ENCODE measurements at places on chromosomes 4 and X. TPM values are rescaled to one million over a fixed set of nuclear protein-coding genes. Genes with fewer than 3 reads are reported as not detected.

ZFP42 gene
- total RNA-seq, result not detected

TRIML2 gene
- not detected for total RNA-seq

MID1 gene
- total RNA-seq, result under 0.01 TPM

USP17L22 gene
- not detected for total RNA-seq

SGCB gene
- 1.4 TPM for total RNA-seq

GPR143 gene
- total RNA-seq, result not detected

NUDT6 gene
- 1.3 TPM for total RNA-seq

SASH3 gene
- total RNA-seq, result 132 TPM

DMD gene
- 2.4 TPM for total RNA-seq

OPHN1 gene
- 2.0 TPM for total RNA-seq

KLF8 gene
- total RNA-seq, result 3.0 TPM

PTCHD1 gene
- under 0.01 TPM for total RNA-seq

FAM156A gene
- total RNA-seq, result 7.8 TPM

TEC gene
- total RNA-seq, result 7.2 TPM

PABPC1L2A gene
- total RNA-seq, result not detected

F9 gene
- not detected for total RNA-seq

CT45A1 gene
- total RNA-seq, result not detected

SRPK3 gene
- total RNA-seq, result under 0.01 TPM

ARMCX1 gene
- 1.9 TPM for total RNA-seq

ATRX gene
- 46.6 TPM for total RNA-seq

MAGEB1 gene
- not detected for total RNA-seq

TLR2 gene
- 155 TPM for total RNA-seq

LEF1 gene
- total RNA-seq, result 327 TPM

SFRP2 gene
- not detected for total RNA-seq

GEMIN8 gene
- total RNA-seq, result 6.1 TPM

ADGRG2 gene
- under 0.01 TPM for total RNA-seq

PPEF2 gene
- 0.63 TPM for total RNA-seq

FABP2 gene
- not detected for total RNA-seq

RPS6KA6 gene
- total RNA-seq, result 0.21 TPM

RASGEF1B gene
- 270 TPM for total RNA-seq

ASB11 gene
- not detected for total RNA-seq

GAGE12F gene
- total RNA-seq, result not detected

NR0B1 gene
- not detected for total RNA-seq

CORIN gene
- 0.10 TPM for total RNA-seq

ZCCHC18 gene
- total RNA-seq, result 3.4 TPM

SOX3 gene
- total RNA-seq, result not detected

ING2 gene
- total RNA-seq, result 7.8 TPM

MTNR1A gene
- not detected for total RNA-seq

SHISA3 gene
- not detected for total RNA-seq

FAM50A gene
- 19.1 TPM for total RNA-seq

CTAG2 gene
- not detected for total RNA-seq

POU3F4 gene
- not detected for total RNA-seq

PPARGC1A gene
- total RNA-seq, result 0.52 TPM

C4orf51 gene
- not detected for total RNA-seq

CLCN4 gene
- total RNA-seq, result 0.84 TPM

HTRA3 gene
- not detected for total RNA-seq

CXCL10 gene
- total RNA-seq, result 0.42 TPM

IL21 gene
- total RNA-seq, result not detected

TEX11 gene
- total RNA-seq, result not detected

SSX2 gene
- total RNA-seq, result not detected

PPP1R3F gene
- 3.6 TPM for total RNA-seq
